CD4-positive, alpha-beta T cell treated with Interleukin-6 at 100 ng/mL for 8 hours (primary cell): ENCODE measurements at places on chromosomes 2 and 18.

DNA sequence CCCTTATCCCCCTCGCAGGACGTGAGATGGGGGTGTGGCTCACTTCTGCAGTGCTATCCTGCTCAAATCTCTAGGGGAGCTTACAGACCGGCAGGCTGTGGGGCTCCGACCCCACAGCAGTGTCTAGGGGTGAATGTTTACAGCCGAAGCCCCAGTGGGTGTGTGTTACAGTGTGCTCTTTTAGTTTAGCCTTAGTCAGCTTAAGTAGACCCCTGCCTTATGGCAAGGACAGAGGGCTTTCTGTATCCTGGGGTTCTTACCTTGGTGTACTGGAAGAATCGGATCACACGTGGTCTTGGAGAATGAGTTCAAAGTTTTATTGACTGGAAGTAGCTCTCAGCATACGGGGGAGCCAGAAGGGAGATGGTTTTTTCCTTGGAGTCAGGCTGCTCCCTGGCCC, 348.2 kb upstream of the GYPC start:
- no peak for DNase-seq

DNA sequence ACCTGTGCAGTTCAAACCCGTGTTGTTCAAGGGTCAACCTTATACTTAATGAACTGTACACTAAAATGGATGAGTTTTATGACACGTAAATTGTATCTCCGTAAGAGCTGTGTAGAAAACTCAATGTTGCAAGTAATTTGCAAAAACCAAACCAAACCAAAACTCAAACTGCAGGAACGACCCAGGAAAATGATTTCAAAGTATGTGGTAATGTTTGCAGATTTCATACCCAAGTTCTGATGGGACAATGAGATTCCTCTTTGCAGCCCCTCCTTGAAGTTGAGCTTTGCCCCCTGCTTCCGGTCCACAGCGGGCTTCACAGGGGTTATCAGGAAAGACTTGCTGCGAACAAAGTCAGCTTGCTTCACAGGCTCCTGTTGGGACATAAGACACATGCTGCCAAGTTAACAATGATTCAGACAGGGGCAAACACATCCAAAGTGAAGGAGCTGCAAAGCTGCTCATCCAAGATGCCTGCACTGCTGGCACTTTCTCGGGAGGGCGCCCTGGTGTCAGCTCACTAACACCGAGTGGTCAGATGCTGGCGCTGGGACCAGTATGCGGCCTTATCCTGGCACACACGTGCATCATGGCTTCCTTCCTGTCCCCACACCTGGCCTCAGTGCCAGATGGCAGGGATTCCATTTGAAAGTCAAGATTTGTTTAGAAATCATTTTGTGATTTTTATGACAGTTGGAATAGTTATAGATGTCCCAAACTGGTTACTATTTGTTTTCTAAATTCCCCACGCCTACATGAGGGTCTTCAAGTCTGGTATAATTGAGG, 65.2 kb upstream of the MGAT4A start:
- no peak for DNase-seq

DNA sequence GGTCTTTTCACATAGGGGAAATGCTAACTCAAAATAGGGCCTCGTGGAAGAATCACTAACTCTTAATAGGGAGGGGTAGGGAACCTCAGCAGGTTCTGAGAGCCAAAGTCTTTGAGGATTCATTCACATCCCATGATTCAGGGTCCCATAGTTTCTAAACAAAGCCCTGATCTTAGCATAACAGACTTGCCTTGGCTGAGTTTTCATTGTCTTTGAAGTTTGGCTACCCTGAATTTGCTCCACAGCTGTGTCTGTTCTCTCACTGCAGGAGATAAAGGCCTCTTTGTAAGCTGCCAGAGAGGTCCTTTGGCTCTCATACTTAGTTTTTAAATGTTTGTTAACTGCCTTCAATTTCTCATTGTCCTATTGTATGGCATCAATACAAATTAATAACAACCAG, 54.5 kb downstream of the ZDBF2 start:
- no peak for DNase-seq

- DNase-seq: no peak
Observed at GRCh38 chr2:45162711-45163110, 153.5 kb upstream of the SIX2 start.

GRCh38 chr2:171210864-171211431, 50.3 kb upstream of the TLK1 start:
- peak; percentile 58 for DNase-seq

DNA sequence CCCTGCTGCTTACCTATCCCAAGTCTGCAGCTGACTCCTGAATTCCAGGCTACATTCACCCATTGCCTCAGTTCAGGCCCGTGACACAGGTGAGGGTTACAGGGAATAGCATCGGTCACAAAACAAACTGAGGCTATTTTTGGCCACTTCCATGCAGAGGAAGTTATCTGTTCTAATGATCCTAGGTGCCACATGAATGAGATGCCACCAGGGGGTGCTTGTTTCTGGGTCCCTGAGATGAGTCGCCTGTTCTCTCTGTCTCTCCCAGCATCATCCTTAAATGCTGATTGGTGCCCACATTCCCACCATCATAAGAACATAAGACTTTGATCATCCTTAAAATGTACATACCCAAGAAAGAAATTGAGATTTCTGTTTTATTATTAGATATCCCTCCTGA, 119.0 kb upstream of the CELF4 start:
- DNase-seq: no peak

GRCh38 chr18:74493689-74494088, 2.5 kb upstream of the CNDP2 start:
- peak; percentile 79 for DNase-seq

DNA sequence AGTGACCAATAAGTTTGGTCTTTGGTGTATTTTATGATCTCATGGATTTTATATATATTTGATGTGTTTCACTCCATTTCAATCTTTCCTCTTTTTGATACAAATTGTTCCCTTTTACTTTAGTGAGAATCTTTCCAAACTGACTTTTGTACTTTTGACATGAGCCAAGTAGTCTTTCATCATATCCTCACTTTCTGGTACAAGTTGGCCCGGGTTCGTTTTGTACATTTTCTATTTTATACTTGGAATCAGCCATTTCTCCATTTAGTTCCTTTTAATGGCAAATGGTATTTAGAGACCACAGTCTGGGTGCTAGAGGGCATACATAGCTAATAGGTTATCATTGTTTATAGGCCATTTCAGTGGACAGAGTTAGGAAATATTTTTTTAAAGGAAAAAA, 147.9 kb upstream of the MYO3B start:
- DNase-seq: no peak

GRCh38 chr2:230719340-230719739, 6.7 kb downstream of the CAB39 start:
- DNase-seq: no peak

GRCh38 chr2:118806797-118807667, 40.4 kb downstream of the EN1 start:
- no peak for DNase-seq

- DNase-seq: no peak
Observed at GRCh38 chr2:96867756-96868554, 1.9 kb downstream of the SEMA4C start.

GRCh38 chr18:50816419-50817166, 3.2 kb downstream of the MRO start:
- DNase-seq: no peak

- no peak for DNase-seq
Observed at GRCh38 chr18:46424898-46425297, 232.1 kb downstream of the LOXHD1 start.

- DNase-seq: no peak
Observed at GRCh38 chr2:112290648-112291047, 15.3 kb downstream of the ZC3H6 start.

DNA sequence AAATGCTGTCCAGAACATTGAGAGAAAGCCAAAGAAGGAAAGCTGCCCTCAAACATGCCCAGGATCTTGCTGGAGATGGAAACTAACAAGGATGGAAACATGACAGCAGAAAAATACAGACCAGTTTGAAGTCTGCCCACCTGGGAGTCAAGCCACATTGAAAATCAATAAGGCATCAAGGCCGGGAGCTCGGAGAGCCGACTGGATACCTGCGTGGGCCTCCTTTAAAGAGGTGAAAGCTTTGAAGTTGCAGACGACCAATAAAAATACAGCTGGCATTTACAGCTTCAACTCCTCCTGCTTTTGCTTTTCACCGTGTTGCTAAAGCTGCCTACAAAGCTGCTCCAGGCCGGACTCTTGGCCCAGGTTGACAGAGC, 279.7 kb downstream of the SRBD1 start:
- no peak for DNase-seq

DNA sequence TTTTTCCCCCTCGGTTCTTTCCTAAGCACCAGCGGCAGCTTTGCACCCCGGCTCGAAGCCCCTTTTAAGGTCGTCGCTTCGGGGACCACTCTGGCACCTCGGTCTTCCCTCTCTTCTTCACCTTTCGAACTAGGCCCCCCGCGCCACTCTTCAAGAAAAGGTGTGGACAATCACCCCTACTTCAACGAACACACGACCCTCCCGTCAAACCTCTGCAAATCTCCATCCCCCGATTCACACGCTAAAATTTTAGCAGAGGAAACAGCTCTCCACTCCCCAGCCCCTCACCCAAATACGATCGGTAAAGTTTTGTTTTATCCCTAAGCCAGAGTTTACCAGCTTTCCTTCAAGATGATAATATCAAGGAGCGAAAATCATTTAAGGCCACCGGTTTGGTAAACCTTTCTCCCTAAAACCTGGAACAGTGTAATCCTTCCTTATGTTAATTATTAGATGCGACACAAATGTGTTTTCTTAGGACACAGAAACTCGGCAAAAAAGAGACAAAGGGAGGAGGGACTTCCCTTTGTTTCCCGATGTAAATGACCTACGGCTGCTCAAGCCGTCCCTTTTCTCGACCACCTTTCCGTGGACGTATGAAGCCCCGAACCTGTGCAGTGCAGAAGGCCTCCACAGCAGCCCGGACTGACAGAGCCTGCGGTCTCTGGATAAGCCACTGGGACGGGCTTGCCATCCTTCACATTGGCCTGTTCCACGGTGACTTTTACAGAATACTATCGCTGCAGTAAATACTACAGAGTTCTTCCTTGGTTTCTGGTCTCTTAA, 85.2 kb downstream of the RBMS1 start:
- no peak for DNase-seq

- DNase-seq: no peak
Observed at GRCh38 chr2:232438951-232439757, 16.8 kb upstream of the ALPI start.

DNA sequence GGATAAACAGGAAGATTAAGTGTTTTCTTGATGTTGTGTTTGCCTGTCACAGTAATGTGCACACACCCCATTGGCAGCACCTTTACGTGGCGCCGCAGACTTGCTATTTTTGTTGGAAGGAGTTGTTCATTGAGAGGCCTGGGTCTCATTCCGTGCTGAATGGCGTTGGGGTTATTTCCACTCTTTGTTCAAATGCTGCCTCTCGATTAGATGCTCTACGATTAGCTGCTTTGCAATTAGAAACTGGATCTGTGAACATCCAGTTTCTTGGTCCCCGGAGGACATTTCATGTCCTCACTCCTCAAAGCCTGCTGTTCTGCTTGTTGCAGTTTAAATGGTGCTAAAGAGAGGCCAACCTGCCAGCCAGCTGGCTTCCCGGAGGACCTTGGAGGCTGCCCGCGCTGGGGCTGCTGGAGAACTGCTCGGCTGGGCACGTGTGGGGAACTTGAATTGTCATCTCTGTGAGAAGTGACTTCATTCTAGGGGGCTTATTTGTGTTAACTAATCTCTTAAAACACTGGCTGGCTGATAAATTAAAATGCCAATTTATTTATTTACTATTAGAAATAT, 117.4 kb upstream of the NABP1 start:
- no peak for DNase-seq

DNA sequence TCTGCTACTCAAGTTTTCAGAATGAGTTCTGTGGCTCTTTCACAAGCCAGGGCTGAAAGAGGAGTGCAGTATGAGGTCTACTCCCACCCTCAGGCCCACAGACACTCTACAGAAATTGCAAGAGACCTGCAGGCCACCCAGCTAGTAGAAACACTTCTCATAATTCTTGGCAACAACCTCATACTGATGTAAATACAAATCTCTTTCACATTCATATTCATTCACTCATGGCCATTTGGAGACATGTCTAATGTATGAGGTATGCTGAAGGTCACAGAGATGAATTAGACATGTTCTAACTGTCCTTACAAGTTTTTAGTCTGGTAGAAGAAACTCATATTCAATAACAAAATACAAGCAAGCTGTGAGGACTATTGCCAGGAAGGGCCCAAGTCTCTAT, 83.8 kb upstream of the KLHL29 start:
- no peak for DNase-seq

DNA sequence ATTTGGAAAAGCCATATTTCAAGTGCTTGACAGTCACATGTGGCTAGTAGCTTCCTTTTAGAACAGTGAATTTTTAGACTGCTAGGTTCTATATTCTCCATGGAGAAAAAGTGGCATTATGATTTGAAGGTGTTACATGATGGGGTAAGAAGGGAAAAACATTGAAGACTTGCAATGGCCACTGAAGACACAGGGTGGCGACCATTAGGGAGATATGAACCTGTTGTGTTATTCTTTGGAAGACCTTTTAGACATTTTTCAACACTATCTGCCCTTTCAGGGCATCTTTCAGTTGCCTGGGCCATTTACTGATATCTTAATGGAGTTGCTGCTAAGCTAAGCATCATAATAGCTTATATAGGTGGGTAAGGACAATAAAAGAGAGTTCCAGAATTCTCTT, 1387.2 kb downstream of the SUCLG1 start:
- DNase-seq: no peak

DNA sequence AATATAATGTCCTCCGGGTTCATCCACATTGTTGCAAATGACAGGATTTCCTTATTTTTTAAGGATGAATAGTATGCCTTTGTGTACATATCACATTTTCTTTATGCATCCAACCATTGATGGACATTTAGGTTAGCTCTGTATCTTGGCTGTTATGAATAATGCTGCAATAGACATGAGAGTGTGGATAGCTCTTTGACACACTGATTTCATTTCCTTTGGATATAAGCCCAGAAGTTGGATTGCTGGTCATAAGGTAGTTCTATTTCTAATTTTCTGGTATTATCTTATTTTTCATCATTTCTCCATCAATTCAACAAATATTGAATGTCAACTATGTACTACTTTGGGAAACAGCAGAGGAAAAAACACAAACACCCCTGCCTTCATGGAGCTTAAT, 423.3 kb downstream of the MTX2 start:
- no peak for DNase-seq

- no peak for DNase-seq
Observed at GRCh38 chr2:152513681-152514080, 178.7 kb downstream of the FMNL2 start.

DNA sequence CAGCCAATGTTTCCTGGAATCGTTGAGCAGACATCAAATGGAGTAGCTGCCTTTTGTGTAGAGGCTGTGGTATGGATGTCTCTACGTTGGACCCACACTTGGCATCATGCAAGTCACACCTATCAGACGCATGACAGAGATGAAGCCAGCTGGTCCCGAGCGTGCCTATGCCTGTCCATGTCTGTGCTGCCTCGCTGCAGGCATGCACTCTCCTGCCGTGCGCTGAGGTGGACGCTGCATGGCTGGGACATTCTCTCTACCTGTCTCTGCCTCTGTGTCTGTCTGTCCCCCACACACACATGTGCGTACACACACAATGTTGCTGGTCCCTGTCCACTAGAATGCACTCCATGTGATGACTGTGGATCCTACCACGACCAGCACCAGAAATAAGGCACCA, 514.2 kb upstream of the MYT1L start:
- no peak for DNase-seq
